Endothelial cell of umbilical vein (primary cell): ENCODE measurements at places on chromosomes 6 and 20. TPM values are rescaled to one million over a fixed set of nuclear protein-coding genes. Genes with fewer than 3 reads are reported as not detected.

GRCh38 chr6:105488516-105489215 lies 85.8 kb upstream of the PREP start:
- no peaks in the 10 kb centered on the region for H3K27me3 ChIP-seq
- H3K4me3 ChIP-seq = no peak overlapping the region
- H3K36me3 ChIP-seq = no peaks in the 10 kb centered on the region
- H3K4me1 ChIP-seq = peaks cover 17% of the 10 kb centered on the region
- peak; percentile 76 for DNase-seq

- no peak overlapping the region for H3K4me3 ChIP-seq
- DNase-seq = no peak
- no peaks in the 10 kb centered on the region for H3K27me3 ChIP-seq
- H3K36me3 ChIP-seq = no peaks in the 10 kb centered on the region
- H3K27ac ChIP-seq = no peak overlapping the region
These were observed 158.3 kb downstream of the DLL1 start for GRCh38 chr6:170132561-170132991.

- no peak overlapping the region for H3K27ac ChIP-seq
- H3K4me3 ChIP-seq = no peak overlapping the region
- no peaks in the 10 kb centered on the region for H3K36me3 ChIP-seq
- H3K4me1 ChIP-seq = no peaks in the 10 kb centered on the region
- DNase-seq = no peak
- no peaks in the 10 kb centered on the region for H3K27me3 ChIP-seq
These were observed 1110.3 kb upstream of the MAP3K7 start for GRCh38 chr6:91697010-91697695.

DNA sequence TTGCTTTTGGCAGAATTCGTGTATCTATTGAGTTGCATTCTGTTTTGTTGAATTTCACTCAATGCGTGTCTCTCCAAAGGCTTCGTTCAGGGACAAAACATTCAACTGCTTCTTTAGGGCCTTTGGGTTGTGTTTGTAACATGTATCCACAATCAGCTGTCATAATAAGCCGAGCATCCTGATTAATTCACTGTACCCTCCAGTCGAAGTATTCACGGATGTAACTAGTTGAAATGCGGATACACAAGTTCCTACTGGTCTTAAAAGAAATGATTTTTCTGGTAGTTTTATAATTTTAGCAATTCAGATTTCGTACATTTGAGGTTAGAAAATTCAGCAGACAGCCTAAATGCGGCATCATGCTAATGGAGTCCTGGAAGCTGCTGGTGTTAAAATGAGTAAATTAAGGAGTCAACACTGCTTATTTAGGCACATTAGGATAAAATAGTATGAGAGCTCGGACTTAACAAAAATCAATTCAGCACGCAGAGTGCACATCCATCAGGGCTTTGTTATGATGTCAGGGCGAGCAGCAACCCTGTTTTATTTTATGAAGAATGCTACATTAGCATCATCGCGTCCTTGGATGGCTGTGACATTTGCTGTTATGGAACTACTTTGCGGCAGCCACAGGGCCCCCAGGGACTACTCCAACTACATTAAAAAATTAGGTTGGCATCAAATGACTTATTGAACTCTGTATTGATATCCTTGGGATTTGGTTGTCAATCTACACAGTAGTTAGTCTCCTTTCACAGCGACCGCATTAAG lies 489.3 kb upstream of the FLRT3 start:
- H3K36me3 ChIP-seq = no peaks in the 10 kb centered on the region
- no peaks in the 10 kb centered on the region for H3K27me3 ChIP-seq
- no peaks in the 10 kb centered on the region for H3K4me1 ChIP-seq
- H3K4me3 ChIP-seq = no peak overlapping the region
- DNase-seq = no peak

DNA sequence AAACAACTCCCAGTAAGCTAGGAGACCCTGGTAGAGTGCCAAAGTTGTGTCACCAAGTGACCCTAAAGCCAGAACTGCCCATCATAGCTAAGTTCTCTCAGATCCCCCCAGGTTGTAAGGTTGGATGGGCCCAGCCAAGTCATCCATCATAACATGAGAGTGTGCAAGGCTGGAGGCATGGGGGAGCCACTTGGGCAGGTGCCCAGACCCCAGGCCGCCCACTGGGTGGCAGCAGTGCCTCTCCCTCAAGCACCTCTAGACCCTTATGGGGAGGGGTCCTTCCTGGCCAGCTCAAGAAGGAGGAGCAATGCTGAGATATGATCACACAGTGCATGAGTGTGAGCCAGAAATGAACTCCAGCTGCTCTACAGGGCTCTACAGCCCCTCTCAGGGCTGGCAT lies 154.5 kb downstream of the MYLK4 start:
- no peaks in the 10 kb centered on the region for H3K36me3 ChIP-seq
- H3K27ac ChIP-seq = no peak overlapping the region
- DNase-seq = no peak
- no peaks in the 10 kb centered on the region for H3K4me1 ChIP-seq
- no peak overlapping the region for H3K4me3 ChIP-seq

The RIMS1 gene
- 0.44 TPM in 1 of 2 replicates, not detected in the other for total RNA-seq

The DEK gene
- total RNA-seq = 118 and 120 TPM in 2 replicates

The CNKSR3 gene
- 11.0 and 15.6 TPM in 2 replicates for total RNA-seq
